ENCODE measurements at places on chromosomes 5 and 9.
A peak's percentile ranks its signal among the peaks of the same experiment; 100 is the strongest.

- no peak for DNase-seq
Measured at GRCh38 chr5:169970339-169970738, 10.0 kb downstream of the INSYN2B start.

DNA sequence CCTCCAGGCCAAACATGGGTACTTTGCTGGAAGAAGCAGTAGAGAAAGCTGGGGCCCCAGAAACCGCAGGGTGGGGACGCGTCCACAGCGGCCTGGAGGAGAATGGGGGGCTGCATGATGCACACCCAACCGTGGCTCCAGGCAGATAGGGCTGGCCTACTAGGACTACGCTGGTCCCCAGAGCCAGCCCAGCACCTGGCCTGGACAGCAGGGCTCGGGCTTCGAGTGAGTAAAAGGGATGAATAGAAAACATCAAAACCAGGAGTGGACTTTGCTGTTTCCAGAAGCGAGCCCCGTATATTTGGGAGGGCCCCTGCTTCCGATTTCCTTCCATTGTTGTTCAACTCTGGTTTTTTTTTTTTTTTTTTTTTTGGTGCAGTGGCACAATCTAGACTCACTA is 30.7 kb downstream of the DBH start:
- DNase-seq: no peak

- no peak for DNase-seq
Measured at GRCh38 chr5:33684496-33685159, 207.2 kb downstream of the ADAMTS12 start.

DNA sequence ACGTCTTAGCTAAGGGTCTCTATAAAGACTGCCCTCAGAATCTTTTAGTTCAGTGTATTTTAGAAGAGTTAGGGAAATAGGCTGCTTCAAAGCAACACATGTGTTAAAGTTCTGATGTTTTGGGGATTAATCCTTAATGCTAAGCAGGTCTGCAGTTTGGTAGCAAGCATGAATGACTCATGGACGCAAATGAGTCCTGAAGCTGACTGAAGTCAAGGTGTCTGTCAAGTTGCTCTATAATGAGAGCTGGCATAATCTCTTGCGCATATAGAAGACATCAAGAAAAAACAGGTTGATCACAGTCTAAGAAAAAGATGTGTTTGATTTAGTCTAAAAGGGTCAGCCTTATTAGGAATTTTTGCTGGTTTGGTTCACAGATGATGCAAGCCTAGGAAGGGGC is 630.1 kb downstream of the CDH12 start:
- DNase-seq: no peak

DNA sequence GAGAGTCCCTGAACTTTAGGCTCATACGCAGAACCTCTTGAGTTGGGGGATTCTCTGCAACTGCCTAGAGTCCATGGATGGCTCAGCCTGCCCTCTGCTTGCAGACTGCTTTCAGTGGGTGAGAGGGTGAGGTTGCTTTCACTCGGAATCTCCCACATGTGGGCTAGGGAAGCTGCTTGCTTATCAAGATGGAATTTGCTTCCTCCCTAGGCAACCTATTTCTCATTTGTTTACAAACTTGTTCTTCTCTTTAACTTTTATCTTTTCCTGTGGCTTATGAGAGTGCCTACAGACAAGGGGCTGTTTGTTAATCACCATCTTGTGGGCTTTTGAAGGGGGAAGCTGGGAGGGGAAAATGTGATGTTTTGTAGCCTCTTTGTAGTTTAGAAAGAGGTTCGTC is 10.0 kb downstream of the TLE4 start:
- no peak for DNase-seq

- no peak for DNase-seq
Measured at GRCh38 chr5:17878541-17878940, 244.3 kb downstream of the TAF11L14 start.

GRCh38 chr9:137881591-137882505 is 4.3 kb downstream of the CACNA1B start:
- DNase-seq: no peak

DNA sequence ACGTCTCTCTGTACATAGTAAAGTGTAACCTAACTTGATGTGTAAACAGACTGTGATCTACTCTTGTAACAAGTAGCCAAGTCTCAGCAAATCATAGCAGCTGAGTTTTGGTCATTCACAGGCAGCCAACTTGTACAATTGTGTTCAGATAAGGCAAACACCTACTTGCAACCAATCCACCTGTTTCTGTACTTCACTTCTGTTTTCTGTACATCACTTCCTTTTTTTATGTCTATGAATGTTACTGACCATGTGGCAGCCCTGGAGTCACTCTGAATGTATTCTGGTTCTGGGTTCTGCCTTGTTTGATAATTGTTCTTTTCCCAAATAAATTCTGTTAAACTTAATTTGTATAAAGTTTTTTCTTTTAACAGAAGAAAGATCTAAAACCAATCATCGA is 26.0 kb downstream of the RLN2 start:
- no peak for DNase-seq

DNA sequence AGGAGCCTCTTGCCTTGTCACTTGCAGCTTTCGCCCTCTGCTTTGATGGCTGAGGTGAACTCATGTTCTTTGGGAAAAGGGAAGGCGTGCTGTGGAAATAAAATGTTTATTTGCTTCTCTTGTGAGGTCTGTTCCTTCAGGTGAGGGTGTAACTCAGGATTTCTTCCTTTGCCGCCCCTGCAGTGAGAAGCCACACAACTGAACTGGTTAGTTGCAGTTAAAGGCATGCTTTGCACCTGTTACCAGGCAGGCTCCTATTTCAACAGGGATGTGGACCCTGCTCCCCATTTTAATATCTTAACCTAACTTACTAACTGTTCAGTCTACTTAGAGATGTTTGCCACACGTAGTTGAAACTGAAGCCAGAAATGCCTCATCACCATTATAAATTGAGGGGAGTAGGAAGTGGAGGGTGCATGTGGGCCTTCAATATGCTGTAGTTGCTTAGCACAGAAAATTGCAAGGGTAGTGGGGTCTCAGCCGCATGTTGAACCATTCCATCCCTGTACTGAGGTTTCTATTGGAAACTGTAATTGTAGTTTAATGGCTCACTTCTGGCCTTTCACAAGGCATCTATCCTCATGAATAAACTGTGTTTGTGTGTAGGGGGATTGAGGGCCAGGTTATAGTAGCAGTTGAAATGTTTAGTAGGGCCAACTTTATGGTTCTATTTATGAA is 7.9 kb downstream of the RACK1 start:
- DNase-seq: no peak

DNA sequence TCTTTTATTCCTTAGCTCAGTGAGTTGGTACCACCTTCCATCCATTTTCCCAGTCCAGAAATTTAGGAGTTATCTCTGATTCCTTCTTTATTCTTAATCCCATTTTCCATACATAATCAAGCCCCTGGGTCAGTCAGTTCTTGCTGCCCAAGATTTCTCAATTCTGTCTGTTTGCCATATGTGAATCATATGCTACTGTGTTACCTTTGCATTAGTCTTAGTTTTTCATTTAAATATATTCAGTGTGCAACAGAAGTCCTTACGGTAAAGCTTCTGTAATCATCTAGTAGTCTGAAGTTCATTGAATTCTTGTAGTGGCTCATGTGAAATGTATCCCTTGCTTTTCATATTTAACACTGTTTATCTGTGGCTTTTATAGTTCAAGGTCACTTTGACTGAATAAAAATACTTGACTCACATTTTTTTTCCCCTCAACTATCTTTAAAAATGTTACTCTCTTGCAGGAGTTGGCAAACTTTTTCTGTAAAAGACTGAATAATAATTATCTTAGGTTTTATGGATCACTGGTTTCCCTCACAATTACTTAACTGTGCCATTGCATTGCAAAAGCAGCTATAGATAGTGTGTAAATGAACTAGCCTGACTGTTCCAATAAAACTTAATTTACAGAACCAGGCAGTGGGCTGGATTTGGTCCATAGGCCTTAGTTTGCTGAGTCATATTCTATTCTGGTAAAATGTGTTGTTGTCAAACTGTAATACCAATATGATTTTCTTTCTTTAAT is 6.9 kb downstream of the KIAA1958 start:
- DNase-seq: no peak

DNA sequence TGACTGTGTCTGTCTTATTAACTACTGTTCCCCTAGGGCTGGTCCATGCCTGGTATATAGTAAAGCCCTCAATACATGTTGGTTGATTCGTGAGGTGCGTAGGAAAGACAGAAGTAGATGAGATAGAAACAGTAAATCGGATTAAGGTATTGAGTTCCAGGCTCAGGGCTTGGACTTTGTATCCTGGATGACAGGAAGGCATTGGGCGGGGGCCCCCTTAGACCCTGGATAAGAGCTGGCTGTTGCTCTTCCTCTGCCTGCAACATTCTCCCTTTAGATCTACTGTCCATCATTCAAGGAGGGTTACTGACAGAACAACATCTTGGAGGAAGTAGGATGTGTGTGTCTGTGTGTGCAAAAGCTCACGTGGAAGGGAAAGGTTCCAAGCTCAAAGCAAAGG is 31.2 kb upstream of the CTNNA1 start:
- no peak for DNase-seq

DNA sequence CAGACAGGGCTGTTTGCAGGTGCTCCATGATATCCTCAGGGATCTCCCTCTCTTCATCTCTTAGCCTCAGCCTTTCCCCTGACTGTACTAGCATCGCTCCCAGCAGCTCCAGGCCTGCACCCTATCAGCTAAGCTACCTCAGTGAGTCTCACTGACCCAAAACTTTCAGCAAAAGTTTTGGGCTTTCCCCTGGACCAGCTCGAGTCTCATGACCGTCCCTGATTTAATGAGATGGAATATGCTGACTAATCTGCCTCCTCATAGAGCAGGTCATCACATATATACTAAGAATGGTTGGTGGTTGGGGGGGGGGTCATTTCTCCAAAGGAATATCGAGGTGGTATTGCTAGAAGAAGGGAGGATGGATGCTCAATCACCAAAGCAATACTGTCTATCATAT is 151.5 kb downstream of the NR3C1 start:
- no peak for DNase-seq

DNA sequence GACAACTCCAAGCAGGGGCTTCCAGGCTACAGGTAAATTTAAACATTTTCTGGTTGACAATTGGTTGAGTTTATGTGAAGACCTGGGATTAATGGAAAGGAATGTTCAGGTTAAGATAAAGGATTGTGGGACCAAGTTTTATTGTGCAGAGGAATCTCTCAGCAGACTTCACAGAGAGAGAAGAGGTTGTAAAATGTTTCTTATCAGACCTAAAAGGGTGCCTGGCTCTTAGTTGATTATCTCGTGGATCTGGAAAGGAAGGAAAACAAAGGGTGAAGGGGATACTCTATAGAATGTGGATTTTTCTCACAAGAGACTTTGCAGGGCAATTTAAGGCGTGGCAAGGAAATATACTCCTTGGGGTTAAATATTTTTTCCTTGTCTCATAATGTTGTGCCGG is 96.5 kb upstream of the RASGRF2 start:
- DNase-seq: no peak

GRCh38 chr9:13479096-13479495 is 199.6 kb upstream of the MPDZ start:
- DNase-seq: no peak

GRCh38 chr5:45109636-45110035 is 300.9 kb downstream of the MRPS30 start:
- no peak for DNase-seq

- no peak for DNase-seq
Measured at GRCh38 chr5:143751342-143751741, 60.6 kb upstream of the HMHB1 start.

DNA sequence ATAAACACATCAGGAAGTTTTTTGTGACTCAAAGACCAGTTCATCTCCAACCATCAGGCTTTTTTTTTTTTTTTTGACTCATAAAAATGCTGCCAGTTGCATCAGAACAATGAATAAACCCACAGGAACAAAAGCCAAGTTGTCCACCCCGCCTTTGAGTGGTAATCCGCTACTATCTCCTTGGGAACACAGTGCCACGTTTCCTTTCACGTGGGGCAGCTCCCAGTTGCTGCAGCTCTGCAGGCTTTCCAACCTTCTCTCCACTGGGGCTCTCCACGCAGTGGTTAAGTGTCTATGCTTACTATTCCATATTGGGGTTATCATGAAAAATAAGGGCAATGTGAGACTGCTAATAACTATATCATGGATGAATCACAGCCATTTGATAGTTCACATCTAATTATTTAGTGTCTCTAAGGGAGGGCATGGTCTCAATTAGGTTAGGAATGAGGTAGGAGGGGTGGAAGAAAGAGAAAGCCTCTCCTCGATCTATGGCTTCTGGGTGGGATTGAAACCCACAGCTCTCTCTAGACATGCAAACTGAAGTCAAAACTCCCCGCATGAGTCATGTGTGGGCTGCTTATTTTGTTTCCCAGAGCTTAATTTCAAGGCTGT is 55.8 kb upstream of the ACTBL2 start:
- DNase-seq: no peak

DNA sequence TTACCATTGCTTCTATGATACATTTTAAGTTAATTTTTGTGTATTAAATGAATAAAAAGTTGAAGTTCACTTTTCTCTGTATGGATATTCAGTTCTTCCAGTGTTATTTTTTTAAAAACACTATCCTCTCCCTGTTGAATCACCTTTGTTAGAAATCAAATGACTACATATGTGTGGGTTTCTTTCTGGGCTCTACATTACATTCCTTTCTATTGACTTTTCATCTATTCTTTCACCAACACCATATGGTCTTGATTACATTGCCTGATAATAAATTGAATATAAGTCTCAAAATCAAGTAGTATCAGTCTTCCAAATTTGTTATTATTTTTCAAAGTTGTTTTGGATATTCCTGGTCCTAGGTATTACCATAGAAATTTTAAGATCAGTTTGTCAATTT is 7.3 kb upstream of the RASEF start:
- DNase-seq: no peak

DNA sequence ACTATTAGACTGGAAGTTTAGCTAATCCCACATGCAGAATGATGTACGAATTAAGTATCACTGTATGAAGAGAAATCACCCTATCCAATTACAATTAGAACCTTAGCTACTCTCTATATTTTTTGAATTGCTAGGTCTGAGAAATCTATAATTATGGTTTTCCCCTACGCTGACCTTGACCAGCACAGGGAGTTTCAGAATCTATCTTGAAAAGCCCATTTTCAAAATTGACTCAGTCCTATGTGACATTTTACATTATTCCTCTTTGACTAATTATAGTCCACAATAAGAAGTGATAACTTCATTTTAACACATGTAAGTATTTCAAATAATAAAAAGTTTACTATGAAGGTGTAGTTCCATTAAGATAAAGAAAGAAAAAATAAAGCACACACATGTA is 21.5 kb downstream of the NUDT12 start:
- no peak for DNase-seq

DNA sequence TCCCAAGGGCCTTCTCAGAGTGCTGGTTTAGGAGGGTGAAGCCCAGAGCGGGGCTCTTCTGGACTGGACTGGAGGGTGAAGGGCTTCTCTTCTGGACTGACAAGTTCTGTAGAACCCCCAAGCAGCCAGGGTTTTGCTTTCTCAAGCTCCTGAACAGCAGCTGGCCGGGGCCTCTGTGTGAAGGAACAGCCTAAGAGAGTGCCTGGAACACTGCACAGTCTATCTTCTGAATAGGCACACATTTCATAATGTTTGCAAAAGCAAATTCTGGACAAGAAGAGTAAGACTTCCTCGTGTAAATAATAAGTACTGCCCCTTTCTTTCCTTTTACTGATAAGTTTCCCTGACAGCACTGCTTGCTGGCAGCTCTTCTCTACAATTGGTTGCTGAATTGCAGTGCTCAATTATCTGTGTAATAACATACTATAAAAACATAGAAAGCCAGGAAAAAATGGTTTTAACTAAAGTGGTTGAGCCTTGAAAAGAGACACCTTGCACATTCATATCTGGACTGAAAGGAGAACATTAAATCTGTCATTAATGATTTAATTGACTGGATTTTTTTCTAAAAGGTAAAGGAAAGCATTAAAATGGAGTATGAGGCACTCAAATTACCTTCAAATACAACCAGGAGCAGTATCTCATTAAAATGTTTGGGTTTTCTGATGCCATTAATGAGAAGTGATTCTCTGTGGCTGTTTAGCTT is 20.5 kb downstream of the MAST4 start:
- DNase-seq: peak; percentile 47

Data from Right ventricle myocardium superior (tissue), 1 donor.